ENCODE measurements at places on chromosomes 5 and 9. TPM values are rescaled to one million over a fixed set of nuclear protein-coding genes. Genes with fewer than 3 reads are reported as not detected.

- no peaks in the 10 kb centered on the region for H3K36me3 ChIP-seq
- no peak for DNase-seq
- H3K27ac ChIP-seq = no peak overlapping the region
- H3K27me3 ChIP-seq = no peaks in the 10 kb centered on the region
Observed at GRCh38 chr9:72998363-72998762, 45.5 kb upstream of the ALDH1A1 start.

GRCh38 chr5:59596586-59597350 lies 296.8 kb downstream of the PDE4D start:
- H3K4me1 ChIP-seq = no peaks in the 10 kb centered on the region
- H3K36me3 ChIP-seq = no peaks in the 10 kb centered on the region
- no peak overlapping the region for H3K4me3 ChIP-seq
- H3K27me3 ChIP-seq = no peaks in the 10 kb centered on the region

- peaks cover 28% of the 10 kb centered on the region for H3K4me1 ChIP-seq
- H3K4me3 ChIP-seq = peak overlapping the region; percentile 45
- peak overlapping the region; percentile 71 for H3K27ac ChIP-seq
- H3K27me3 ChIP-seq = no peaks in the 10 kb centered on the region
- DNase-seq = peak; percentile 91
Observed at GRCh38 chr5:140041492-140042392, 1.4 kb downstream of the NRG2 start.

The HAND1 gene
- total RNA-seq = 6.8 TPM

DNA sequence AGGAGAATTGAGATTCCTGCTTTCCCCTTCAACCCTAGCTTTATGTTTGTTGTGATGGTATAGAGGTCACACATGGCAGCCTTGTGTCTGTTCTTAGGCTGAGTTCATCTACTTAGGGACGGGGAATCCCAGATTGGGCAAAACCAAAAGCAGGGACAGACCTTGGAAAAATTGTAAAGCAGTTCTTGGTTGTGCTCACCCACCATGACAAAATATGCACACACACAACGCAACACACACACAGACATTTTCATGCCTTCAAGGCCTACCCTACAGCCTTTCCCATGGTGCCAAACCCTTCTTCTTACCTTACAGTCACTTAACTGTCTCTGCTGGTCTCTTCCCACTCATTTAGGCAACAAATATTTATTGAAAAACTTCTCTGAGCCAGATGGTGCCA lies 14.8 kb downstream of the PCDHGC5 start:
- H3K4me3 ChIP-seq = no peak overlapping the region
- no peaks in the 10 kb centered on the region for H3K27me3 ChIP-seq
- DNase-seq = no peak
- H3K4me1 ChIP-seq = peaks cover 5% of the 10 kb centered on the region
- no peak overlapping the region for H3K27ac ChIP-seq

All from adrenal gland (tissue), 19 donors.